Gastrocnemius medialis (tissue), 4 donors: ENCODE measurements at places on chromosomes 3 and 15. TPM values are rescaled to one million over a fixed set of nuclear protein-coding genes. Genes with fewer than 3 reads are reported as not detected.

DNA sequence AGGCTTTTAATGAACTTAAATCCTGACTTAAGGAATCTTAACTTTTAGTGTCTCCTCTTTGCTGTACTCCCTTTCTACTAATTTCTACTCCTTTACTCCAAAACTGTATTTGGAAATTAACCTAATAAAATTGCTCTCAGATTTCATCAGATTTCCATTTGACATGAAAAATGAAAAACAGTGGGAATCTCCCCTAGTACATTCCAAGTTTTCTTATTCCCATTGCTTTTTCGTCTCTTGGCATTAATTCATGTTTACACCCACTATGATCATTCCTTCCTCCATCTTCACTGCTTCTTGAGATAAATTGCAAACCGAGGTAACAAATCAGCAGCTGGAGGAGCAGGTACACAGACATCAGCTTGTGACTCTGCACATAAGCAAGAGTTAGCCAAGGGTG lies 208.7 kb downstream of the VGLL3 start:
- no peaks in the 10 kb centered on the region for H3K36me3 ChIP-seq
- no peak overlapping the region for H3K4me3 ChIP-seq
- H3K4me1 ChIP-seq, result no peaks in the 10 kb centered on the region
- H3K27ac ChIP-seq, result no peak overlapping the region

DNA sequence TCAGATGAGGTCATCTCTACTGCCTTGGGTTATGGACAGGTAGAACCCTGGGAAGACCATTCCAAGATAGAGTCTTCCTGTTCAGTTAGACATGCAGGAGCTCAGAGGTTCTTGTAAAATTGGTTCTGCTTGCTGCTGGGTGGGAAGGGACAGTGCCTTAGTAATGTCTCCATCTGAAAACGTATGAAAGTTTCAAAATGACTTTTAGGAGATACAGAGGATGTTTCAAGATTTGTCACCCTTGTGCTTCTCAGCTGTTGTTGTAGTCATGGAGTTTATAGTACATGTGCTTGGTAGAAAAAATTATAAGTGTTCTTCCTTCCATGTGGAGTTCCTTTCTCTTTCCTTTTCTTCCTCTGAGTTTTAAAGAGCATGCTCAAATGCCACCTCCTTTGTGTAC lies 885.2 kb upstream of the CFAP20DC start:
- no peaks in the 10 kb centered on the region for H3K36me3 ChIP-seq
- H3K27ac ChIP-seq, result no peak overlapping the region
- no peak for DNase-seq
- H3K4me3 ChIP-seq, result no peak overlapping the region

MESP2 gene
- not detected for total RNA-seq

FEZF2 gene
- total RNA-seq, result not detected

GP5 gene
- not detected for total RNA-seq

ERICH6 gene
- not detected for total RNA-seq

LEKR1 gene
- 0.56 TPM for total RNA-seq

GRCh38 chr3:189966843-189967242 lies 153.9 kb downstream of the P3H2 start:
- H3K4me3 ChIP-seq, result no peak overlapping the region
- no peak overlapping the region for H3K27ac ChIP-seq
- DNase-seq, result no peak

- H3K36me3 ChIP-seq, result no peaks in the 10 kb centered on the region
- DNase-seq, result no peak
- peaks cover 13% of the 10 kb centered on the region for H3K4me1 ChIP-seq
- H3K27ac ChIP-seq, result no peak overlapping the region
Observed at GRCh38 chr15:65942436-65942835, 73.1 kb downstream of the RAB11A start.

GRCh38 chr15:74320352-74321247 lies 46.8 kb downstream of the CYP11A1 start:
- no peak overlapping the region for H3K4me3 ChIP-seq
- H3K27me3 ChIP-seq, result no peaks in the 10 kb centered on the region
- peaks cover 25% of the 10 kb centered on the region for H3K4me1 ChIP-seq
- H3K27ac ChIP-seq, result no peak overlapping the region
- no peaks in the 10 kb centered on the region for H3K36me3 ChIP-seq

RFTN1 gene
- 11.4 TPM for total RNA-seq

GRCh38 chr15:68791431-68792283 lies 29.0 kb downstream of the ANP32A start:
- DNase-seq, result no peak
- H3K4me3 ChIP-seq, result no peak overlapping the region
- H3K4me1 ChIP-seq, result peaks cover 79% of the 10 kb centered on the region

C3orf52 gene
- total RNA-seq, result 0.39 TPM

DNA sequence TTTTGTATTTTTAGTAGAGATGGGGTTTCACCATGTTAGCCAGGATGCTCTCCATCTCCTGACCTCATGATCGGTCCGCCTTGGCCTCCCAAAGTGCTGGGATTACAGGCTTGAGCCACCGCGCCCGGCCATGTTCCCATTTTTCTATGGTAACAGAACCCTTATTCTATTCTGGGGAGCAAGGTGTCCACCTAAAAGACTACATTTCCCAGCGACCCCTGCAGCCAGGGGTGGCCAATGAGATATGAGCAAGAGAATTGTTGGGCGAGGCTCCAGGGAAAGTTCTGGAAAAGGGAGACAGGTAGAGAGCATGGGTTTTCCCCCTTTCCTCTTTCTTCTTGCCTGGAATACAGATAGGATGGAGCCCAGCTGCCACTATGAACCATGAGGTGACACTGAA lies 96.9 kb downstream of the LINGO1 start:
- H3K4me1 ChIP-seq, result peaks cover 3% of the 10 kb centered on the region
- no peaks in the 10 kb centered on the region for H3K36me3 ChIP-seq
- no peaks in the 10 kb centered on the region for H3K27me3 ChIP-seq
- no peak overlapping the region for H3K4me3 ChIP-seq
- no peak overlapping the region for H3K27ac ChIP-seq

DNA sequence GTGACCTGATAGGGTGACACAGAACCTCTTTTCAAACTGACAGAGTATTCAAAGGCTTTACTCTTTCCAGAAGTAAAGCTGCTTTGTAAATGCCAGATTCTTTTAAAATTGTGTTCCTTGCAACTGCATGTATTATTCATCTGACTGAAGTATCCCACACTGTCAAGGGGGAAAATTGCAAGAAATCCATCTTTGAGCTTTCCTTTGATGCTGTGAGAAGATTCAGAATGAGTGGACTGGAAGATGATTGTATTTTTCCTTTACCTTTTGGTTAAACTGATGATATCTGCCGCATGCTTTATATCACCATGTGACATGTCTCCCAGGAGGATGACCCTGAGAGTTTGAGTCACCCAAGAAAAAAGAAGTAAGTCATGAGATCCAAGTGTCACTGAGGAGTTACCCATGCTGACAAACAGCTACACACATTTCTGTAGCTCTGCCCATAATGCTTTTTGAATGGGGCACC lies 250.8 kb upstream of the CBLB start:
- no peak overlapping the region for H3K27ac ChIP-seq
- H3K27me3 ChIP-seq, result no peaks in the 10 kb centered on the region

DNA sequence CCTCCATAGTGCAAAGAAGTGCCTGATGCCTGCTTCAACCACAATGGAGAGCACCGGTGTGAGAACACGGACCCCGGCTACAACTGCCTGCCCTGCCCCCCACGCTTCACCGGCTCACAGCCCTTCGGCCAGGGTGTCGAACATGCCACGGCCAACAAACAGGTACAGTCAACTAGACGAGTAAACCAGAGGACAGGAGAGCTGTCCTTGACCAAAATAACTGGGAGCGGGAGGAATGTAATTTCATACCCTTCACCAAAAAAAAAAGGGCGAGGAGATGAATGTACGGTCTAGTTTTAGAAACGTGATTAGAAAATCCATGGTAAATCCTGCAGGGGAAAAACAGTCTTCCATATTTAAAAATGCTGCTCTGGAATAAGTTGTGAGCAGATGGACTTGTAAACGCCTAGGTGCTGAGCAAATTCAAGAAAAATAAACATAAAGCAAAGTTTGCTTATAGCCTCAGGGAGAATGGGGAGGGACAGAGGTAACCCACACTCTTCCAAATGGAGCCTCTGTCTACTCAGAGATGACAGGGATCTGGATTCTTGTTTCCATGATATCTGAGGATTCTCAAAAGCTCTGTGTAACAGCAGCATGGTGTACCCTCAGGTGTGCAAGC lies 8.4 kb downstream of the THBS1 start:
- no peak overlapping the region for H3K27ac ChIP-seq
- no peaks in the 10 kb centered on the region for H3K4me1 ChIP-seq
- DNase-seq, result no peak
- H3K27me3 ChIP-seq, result no peaks in the 10 kb centered on the region
- H3K36me3 ChIP-seq, result no peaks in the 10 kb centered on the region

GRCh38 chr3:1348547-1348946 lies 255.7 kb downstream of the CNTN6 start:
- no peaks in the 10 kb centered on the region for H3K4me1 ChIP-seq
- no peaks in the 10 kb centered on the region for H3K36me3 ChIP-seq
- H3K27ac ChIP-seq, result no peak overlapping the region
- H3K4me3 ChIP-seq, result no peak overlapping the region
- no peak for DNase-seq
- H3K27me3 ChIP-seq, result no peaks in the 10 kb centered on the region

- H3K4me3 ChIP-seq, result no peak overlapping the region
- no peaks in the 10 kb centered on the region for H3K4me1 ChIP-seq
- H3K36me3 ChIP-seq, result no peaks in the 10 kb centered on the region
- no peak for DNase-seq
- no peak overlapping the region for H3K27ac ChIP-seq
- no peaks in the 10 kb centered on the region for H3K27me3 ChIP-seq
Observed at GRCh38 chr3:89264037-89264560, 156.7 kb downstream of the EPHA3 start.

CPNE9 gene
- total RNA-seq, result not detected

DNA sequence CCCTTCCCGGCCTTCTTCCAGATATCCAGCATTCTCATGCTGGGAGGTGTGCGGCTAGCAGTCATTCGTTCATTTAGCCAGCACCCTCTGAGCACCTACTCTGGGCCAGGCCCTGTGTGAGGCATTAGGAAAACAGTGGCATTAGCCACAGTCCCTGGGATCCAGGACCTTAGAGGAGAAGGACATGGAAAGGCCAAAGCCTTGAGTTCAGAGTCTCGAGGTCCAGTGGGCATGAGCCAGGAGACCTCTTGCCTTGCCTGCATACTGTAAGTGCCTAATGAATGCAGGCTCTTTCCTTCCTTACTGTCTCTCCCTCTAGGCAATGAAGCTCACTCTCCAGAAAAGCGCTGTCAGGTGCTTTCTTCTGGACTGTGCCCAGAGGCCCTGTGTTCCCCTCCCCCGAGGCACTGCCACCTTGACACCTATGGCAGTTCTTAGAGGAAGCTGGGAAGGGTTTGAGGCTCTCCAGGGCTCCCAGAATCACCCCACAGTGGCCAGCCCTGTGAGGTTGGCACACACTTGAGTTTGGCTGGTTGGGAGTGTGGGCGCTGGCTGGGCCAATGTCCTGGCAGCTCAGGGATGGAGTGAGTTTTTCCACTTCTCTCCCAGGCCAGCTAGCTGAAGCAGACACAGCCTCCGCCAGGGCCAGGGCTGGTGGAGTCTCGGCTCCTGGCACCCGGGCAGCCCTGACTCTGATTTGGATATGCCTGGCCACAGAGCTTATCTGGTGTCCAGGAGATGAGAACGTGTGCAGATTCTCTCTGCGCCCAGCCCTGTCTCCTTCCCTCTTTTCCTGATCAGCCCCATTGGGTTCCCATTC lies 5.4 kb downstream of the CORO2B start:
- no peak overlapping the region for H3K4me3 ChIP-seq
- DNase-seq, result no peak
- H3K36me3 ChIP-seq, result no peaks in the 10 kb centered on the region
- no peak overlapping the region for H3K27ac ChIP-seq
- no peaks in the 10 kb centered on the region for H3K4me1 ChIP-seq

- no peak for DNase-seq
- H3K27ac ChIP-seq, result peak overlapping the region; percentile 17
- peaks cover 58% of the 10 kb centered on the region for H3K4me1 ChIP-seq
- no peaks in the 10 kb centered on the region for H3K36me3 ChIP-seq
- H3K4me3 ChIP-seq, result no peak overlapping the region
Observed at GRCh38 chr3:114874522-114874971, 272.5 kb downstream of the ZBTB20 start.

GRCh38 chr3:2790266-2790815 lies 319.8 kb downstream of the IL5RA start:
- DNase-seq, result no peak
- no peak overlapping the region for H3K4me3 ChIP-seq
- H3K27me3 ChIP-seq, result no peaks in the 10 kb centered on the region
- H3K36me3 ChIP-seq, result no peaks in the 10 kb centered on the region
- H3K4me1 ChIP-seq, result no peaks in the 10 kb centered on the region

DNA sequence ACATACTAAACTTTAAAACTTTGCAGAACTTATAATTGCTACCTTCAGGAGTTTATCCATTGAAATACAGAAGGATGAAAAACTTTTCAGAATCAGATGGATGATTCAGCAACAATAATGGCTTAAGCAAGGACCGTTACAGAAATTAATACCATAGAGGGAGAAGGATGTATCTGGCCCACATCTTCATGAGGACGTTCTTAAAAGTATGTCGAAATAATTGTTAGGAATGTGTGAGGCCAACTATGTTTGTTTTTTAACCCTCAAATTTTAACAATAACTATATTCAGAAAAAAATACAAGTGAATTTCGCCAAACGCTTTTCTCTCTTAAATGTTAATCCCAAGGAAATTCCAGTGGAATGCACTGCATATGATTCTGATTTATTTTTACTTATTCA lies 105.2 kb upstream of the EPHA3 start:
- no peak overlapping the region for H3K4me3 ChIP-seq
- no peaks in the 10 kb centered on the region for H3K4me1 ChIP-seq
- H3K27me3 ChIP-seq, result no peaks in the 10 kb centered on the region

DNA sequence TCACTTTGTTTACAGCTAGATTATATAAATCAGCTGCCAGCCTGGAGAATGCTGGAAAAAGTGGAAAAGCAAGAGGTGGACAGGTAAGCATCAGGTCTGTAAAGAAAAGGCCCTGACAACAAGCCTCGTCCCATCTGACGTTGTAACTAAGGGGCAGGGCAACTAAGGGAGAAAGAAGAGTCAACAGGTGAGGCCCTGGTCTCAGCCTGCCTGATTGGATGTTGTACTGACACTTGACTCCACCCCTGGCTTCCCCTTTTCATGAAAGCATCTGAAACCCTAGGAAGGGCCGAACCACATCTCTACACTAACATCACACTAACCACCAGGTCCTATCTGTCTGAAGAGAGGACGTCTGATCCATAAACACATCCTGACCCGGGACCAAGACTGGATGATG lies 357.6 kb upstream of the CFAP20DC start:
- no peak overlapping the region for H3K4me3 ChIP-seq
- H3K36me3 ChIP-seq, result no peaks in the 10 kb centered on the region
- H3K4me1 ChIP-seq, result no peaks in the 10 kb centered on the region
- DNase-seq, result no peak
- no peaks in the 10 kb centered on the region for H3K27me3 ChIP-seq
- H3K27ac ChIP-seq, result no peak overlapping the region

- H3K27ac ChIP-seq, result no peak overlapping the region
- DNase-seq, result no peak
- H3K36me3 ChIP-seq, result no peaks in the 10 kb centered on the region
- no peaks in the 10 kb centered on the region for H3K4me1 ChIP-seq
- H3K4me3 ChIP-seq, result no peak overlapping the region
Observed at GRCh38 chr3:32310918-32311839, 72.7 kb downstream of the CMTM8 start.

DNA sequence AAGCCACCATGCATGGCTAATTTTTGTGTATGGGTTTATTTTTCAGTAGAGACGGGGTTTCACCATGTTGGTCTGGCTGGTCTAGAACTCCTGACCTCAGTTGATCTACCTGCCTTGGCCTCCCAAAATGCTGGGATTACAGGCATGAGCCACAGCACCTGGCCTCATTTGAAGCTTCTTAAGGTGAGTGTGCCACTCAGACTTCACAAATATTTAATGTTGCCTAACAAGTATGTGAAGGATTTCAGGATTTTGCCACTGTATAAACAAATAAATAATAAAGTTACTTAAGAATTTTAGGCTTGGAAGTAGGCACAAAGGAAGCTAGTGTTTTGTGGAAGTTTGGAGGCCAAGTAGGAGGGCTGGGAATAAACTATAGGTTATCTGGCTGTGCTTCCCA lies 73.5 kb downstream of the FGF12 start:
- no peaks in the 10 kb centered on the region for H3K27me3 ChIP-seq
- H3K4me1 ChIP-seq, result no peaks in the 10 kb centered on the region
